ENCODE measurements at places on chromosomes 2 and 18. TPM values are rescaled to one million over a fixed set of nuclear protein-coding genes. Genes with fewer than 3 reads are reported as not detected.
A peak's percentile ranks its signal among the peaks of the same experiment; 100 is the strongest.

Gene CHN1
- 61.4 TPM for total RNA-seq

Gene AP1S3
- total RNA-seq: 1.8 TPM

Gene TUBA4B
- not detected for total RNA-seq

Gene SLC30A3
- total RNA-seq: not detected

Gene SCYGR4
- total RNA-seq: not detected

DNA sequence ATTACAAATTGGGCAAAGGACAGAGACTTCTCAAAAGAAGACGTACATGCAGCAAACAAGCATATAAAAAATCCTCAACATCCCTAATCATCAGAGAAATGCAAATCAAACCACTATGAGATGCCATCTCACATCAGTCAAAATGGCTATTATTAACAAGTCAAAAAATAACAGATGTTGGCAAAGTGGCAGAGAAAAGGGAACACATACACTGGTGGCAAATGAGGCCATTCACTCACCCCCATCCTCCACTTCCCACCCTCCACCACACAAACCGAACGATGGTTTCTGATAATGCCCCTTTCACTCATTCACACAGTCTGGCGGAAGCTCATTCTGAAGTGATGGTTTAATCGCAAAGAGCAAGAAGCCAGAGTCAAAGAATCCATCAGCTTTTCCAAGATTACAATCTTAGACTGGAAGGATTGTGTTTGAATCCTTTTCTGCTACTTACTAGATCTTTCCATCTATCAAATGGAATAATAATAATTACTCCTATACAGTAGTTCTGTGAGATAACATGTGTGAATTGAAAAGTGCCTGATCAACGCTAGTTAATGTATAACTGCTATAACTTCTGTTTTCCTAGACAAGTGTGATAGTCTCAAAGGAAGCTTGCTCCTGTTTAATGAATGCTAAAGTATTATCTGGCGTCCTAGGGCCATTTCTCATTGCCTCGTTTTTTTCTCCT is 16.9 kb upstream of the CD28 start:
- no peak for DNase-seq

GRCh38 chr2:224847961-224848850 is 132.0 kb upstream of the CCDC195 start:
- peak; percentile 94 for DNase-seq

DNA sequence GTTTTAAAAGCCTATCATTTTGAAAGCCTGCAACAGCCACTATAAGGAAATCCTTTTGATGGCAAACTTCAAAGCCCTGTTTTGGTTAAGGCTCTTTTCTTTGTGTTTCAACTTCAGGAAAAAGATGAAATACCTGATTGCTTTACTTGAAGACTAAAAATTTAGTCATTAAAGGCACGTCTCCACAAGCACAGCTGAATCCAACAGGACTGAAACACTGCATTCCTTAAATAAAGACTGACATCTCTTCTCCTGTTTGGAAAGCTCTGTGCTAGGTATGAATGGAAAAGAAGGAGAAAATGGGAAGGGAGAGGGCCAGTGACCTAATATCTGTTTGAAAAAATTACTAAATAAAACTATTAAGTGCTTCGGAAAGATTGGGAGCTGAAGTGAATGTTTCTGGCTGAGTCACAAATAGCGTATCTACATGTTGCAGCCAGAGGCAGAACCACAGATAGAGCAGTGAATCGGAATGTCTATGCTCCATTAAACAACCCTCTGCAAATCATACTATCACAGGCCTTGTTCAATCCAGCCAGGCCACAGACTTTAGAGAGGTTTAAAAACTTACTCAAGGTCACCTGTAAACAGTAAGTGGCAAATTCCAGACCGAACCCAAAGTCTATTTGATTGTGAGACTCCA is 21.1 kb upstream of the RALBP1 start:
- DNase-seq: no peak

Data from LHCN-M2 (cell line).